ENCODE measurements at places on chromosomes 11 and 22.

DNA sequence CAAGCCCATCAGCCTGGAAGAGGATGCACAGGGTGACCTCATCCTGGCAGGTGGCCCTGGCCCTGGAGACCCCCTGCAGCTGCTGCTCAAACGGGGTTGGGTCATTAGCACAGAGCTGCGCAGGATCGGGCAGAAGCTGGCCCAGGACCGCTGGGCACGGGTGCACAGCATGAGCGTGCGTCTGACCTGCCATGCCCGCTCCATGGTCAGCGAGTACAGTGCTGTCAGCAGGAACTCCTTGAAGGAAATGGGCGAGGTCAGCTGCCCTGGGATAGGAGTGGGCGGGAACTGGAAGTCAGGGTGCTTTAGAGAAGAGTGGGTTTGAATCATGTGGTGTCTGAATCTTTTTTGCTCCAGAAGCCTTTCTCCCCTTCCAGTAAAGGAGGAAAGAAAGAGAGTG, 61.1 kb downstream of the INSC start:
- DNase-seq, result no peak

- DNase-seq, result no peak
Observed at GRCh38 chr22:27115816-27116256, 458.4 kb downstream of the MIAT start.

- no peak for DNase-seq
Observed at GRCh38 chr11:65663639-65664200, 1.0 kb upstream of the RELA start.

DNA sequence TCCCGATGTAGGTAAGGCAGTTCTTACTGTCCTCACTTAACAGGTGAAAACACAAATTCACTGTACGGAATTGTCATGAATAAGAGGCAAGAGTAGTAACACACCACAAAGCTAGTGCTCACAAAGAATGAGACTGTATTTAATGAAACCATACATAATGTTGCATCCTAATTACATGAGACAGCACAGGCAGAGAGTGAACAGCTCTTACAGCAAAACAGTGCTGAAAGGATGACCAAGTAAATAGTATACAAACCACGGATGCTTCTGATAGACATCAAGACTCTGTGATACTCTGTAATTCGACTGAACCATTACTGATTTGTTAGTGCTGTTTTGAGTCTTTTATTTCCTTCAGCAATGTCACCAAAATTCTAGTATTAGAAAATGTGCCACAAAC, 282.3 kb downstream of the TTC28 start:
- DNase-seq, result no peak

GRCh38 chr11:57403802-57404147, 13.3 kb upstream of the PRG2 start:
- DNase-seq, result no peak

DNA sequence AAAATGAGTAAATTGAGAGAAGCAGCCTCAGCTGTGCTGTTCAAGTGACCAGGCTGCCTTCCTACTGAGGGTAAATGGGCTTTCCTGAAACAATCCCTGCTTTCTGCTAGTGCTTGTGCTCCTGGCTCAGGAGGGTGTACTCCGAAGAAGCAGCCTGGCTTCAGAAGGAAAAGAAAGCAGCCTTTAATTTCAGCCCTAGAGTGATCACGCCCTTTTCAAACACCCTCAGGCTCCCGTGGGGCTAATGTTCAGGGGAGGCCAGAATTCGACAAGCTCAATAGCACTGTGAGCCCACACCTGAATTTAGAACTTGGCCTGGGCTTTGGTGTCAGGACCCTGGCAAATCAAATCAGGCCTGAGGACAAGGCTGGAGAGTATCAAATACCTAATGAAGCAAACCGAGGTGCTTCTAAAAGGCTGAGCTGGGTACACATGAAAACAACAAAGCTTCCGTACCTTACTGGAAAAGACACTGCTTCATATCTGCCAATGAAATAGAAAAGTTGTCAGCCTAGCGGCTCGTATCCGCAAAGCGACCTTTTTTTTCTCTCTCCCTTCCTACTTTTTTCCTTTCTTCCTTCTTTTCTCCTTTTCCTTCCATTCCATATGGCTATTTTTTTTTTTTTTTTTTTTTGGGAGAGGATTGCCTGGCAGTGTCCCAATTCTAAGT, 387.8 kb downstream of the SOX6 start:
- DNase-seq, result no peak

- no peak for DNase-seq
Observed at GRCh38 chr11:64559351-64560138, 31.5 kb upstream of the SLC22A12 start.

Measured in stimulated activated CD4-positive, alpha-beta T cell treated with anti-CD3 and anti-CD28 coated beads, Interleukin-15, amount 100 ng/mL, for 1 hour (primary cell).